ENCODE measurements at places on chromosomes 2 and 18.

GRCh38 chr2:201936817-201937216, 96.8 kb upstream of the FZD7 start:
- no peak for DNase-seq

- no peak for DNase-seq
Observed at GRCh38 chr2:136113209-136113971, 4.6 kb downstream of the CXCR4 start.

DNA sequence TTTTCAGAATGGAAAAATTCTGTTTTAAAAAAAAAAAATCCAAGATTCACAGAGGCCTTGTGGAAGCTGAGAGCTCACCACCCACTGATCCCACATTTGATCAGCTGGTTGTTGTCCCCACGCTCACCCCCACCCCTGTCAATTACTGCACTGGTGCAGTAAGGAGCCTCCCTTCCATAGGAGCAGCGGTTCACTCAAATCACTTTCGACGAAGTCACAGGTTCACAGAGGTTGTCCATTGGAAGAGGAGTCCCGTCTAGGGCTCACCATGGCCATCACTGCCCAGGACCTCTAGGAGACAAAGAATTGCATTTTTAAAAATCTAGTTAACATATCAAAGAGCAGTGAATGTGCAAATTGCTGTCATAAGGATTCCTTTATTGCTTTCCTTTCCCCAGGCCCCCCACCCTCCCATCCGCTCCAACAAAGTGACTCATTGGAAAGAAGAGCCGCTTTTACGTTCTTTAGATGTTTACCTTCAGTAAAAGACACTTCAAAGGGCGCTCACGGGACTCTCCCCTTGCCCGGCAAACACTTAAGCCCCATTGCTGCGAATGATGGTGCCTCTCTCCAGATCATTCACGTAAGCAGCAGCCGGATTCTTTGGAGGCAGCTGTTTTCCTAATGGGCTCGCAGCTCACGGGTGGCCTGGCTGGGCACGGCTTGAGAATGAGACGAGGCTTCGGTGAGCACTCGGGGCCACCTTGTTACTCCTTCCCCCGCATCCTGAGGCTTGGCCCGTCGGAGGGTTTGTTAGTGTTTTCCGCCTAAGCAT, 165.5 kb upstream of the SALL3 start:
- DNase-seq = no peak

DNA sequence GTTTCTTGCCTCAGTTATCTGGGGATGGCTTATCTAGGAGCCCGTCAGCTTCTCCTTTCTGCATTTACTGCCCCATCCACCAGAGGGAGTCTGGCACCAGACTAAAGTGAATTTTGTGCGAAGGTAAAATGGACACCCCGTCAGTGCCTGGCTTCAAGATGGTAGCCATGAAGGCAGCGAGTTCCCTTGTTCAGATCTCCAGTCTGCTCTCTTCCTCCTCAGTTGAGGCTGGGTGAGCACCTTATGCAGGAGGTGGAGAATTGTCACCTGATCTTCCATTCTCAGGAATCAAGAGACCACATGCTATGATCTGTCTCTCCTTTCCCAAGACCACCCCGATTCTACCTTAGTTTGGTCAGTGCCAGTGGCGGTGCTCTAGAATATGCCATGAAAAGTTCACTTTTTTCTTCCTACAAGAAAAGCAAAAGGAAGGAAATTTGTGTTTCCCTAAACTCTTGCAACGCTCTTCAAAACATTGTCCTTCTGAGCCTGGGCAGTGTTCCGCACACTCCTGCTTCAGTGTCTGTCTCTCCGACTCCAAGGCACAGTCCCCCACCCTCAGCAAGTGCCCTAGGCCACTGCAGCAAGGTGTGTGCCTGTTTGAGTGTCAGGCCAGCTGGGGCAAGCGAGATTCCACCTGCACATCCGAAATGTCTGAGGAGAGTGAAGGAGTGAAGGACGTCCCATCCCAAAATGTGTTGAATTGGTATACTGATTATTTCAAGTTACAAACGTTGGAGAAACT, 168.6 kb downstream of the SS18 start:
- no peak for DNase-seq

DNA sequence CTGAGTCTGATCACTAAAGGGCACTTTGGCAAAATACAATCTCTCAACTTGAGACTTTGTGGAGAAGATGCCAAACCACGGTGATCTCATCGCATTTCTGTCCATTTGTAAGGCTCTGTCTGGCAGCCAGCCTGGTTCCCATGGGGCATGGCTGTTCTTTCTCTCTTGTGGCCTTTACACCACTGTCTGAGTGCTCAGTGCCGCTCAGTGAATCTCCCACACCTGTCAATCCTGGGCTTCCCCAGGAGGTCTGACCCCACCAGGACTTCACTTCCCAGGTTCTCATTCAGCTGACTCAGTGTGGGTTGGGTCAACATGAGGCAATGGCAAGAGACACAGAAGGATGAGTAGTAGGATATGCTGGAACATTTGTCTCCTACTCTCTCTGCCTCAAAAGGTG, 96.8 kb upstream of the TRIB2 start:
- DNase-seq = no peak

GRCh38 chr18:46721331-46721730, 35.5 kb downstream of the ST8SIA5 start:
- no peak for DNase-seq

DNA sequence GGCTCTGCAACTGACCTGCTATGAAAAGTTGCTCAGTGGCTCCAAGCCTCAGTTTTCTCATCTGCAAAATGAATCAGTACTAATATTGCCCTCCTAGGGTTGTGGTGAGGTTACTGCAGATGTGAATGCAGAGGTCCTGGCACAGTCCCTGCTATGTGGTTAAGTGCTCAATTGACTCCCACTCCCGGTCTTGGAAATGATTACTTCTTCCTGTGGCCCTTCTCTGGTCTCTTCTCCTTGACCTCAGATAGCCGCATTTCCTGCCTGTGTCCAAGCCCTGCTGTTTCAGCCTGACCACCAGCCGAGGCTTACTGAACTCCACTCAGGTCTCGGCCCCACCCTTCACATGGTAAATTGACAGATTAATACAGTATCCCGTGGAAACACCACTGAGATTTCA, 26.3 kb downstream of the CNGA3 start:
- no peak for DNase-seq

DNA sequence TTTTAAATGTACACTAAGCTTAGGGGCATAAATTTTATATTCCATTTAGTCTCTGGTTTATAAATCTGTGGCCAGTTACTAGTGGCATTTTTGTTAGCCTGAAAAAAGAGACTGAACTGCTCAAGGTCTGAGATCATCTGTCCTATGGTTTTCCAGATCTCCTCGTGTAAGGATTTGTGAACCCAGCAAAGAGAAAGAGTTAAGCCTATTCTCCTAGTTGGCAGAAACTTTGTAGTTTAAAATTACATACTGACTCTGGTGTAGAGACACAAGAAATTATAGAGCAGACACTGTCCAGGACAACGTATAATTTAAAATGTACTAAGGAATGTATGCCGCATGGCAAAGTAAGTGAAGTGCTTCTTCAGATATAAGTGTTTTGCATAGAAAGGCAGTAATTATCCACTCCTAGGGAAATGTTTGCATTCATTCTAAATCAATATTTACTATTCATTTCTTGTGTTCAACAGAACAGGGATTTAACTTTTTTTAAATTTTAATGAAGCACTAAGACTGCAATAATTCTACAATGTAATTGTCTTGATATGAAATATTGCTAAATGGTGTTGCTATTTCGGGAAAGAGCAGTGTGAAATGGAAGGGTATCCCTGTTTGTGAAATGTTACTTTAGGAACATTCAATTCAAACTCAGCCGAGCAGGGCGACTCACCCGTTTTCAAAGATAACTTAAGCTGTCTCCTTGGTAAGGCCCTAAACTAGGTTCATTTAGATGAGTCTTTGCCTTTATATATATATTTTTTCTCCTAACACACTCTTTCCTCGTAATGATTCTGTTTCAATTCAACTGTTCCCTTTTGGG, 508.4 kb upstream of the ZEB2 start:
- no peak for DNase-seq

GRCh38 chr18:79942786-79943607, 8.5 kb downstream of the SLC66A2 start:
- no peak for DNase-seq

DNA sequence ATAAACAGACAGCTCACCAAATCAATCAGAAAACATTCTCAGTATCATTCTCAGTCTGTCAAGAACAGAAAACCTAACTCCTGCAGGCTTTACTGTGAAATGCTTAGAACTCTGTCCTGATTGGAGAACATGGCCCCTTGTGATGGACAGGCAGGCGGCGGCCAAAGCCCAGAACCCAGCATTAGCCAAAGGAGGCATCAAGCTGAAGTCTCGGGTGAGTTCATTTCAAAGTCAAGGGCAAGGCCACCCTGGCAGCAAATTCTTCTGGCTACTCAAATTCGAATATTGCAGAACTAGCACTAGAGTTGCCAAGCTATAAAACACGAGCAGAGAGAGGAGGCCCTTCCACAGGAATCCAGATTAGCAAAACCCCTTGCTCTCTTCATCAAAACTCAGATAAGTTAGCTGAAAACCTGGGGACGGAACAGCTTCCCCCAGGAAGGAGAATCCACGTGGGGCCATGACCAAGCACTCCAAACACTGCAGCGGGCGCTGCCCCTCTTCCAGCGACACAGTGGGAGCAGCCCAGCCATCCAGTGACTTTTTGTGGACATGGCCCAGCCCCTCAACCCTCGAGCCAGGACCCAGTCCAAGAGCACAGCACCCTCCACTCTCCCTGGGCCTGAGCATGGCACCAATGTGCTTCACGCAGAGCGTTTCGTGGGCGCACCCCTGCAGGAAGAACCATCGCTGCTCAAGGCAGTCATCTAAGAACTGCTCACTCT, 98.6 kb downstream of the HDAC4 start:
- no peak for DNase-seq

- no peak for DNase-seq
Observed at GRCh38 chr18:62420151-62420512, 95.0 kb downstream of the TNFRSF11A start.

- DNase-seq = no peak
Observed at GRCh38 chr2:169716938-169717690, 16.5 kb upstream of the KLHL23 start.

DNA sequence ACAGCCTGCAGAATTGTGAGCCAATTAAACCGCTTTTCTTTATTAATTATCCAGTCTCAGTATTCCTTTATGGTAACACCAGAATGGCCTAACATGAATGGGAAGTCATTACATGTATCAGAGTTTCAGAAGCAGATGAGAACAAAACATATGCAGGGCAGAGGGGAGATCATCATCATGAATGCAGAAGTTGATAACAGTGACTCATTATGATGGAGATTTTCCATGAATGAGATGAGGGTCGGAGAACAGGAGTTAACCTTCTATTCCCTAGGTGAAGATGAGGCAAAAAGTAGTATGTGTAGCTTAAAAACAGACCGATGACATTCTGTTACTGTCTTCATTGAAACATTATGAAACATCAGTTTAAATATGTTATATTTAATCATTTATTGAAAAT, 59.5 kb upstream of the PPM1B start:
- no peak for DNase-seq

DNA sequence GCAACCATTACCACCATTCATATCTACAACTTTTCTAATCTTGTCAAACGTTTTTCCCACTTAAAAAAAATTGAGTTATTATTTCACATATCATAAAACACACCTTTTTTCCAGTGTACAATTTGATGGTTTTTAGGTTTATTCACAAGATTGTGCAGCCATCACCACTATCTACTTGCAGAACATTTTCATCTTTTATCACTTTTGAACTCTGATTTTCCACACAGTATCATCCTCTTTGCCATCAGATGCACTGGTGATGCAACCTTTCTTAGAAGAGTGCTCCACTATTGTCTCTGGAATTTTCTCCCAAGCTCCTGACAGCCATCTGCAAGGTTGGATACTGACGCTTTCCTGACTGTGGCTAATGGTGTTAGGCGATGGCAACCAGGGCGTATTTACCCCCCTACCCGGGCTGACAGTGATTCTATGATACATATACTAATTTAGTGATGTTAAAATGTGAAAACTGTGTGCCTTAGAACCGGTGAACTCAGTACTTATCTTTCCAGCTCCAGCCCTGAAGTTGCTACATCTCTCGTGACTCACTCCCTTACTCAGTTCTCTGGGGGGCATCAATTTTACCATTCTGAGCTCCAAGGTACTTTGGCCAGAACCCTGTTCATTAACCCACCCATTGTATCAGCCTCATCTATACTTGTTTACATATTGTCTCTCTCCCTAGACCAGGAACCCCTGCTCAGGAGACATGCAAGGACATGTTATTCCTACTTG, 105.4 kb upstream of the SPRED2 start:
- no peak for DNase-seq

GRCh38 chr2:48070415-48070814, 164.1 kb upstream of the FBXO11 start:
- no peak for DNase-seq

GRCh38 chr18:59846814-59847490, 52.8 kb upstream of the PMAIP1 start:
- no peak for DNase-seq

- no peak for DNase-seq
Observed at GRCh38 chr2:10717628-10718027, 3.8 kb upstream of the ATP6V1C2 start.

- no peak for DNase-seq
Observed at GRCh38 chr2:212858496-212858895, 292.9 kb downstream of the IKZF2 start.

DNA sequence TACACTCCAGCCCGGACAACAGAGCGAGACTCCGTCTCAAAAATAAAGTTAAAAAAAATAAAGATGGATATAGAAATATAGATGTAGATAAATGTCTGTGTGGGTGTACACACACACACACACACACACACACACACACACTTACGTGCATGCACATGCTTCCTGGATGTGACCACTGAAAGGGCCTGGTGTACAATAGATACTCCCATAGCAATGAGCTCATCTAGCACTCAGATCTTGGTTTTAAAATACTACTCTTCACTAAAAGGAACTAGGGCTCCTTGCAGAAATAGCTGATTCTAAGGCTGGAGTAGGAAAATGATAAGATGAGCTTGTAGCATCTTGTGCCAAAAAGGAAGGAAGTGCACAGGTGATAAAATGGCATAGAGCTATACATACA, 39.1 kb downstream of the ROCK2 start:
- DNase-seq = no peak

- DNase-seq = peak; percentile 12
Observed at GRCh38 chr18:32040936-32041335, 22.3 kb downstream of the RNF125 start.

- no peak for DNase-seq
Observed at GRCh38 chr18:35324926-35325655, 19.1 kb downstream of the ZNF24 start.

GRCh38 chr18:48418539-48419276, 9.5 kb upstream of the ZBTB7C start:
- no peak for DNase-seq

DNA sequence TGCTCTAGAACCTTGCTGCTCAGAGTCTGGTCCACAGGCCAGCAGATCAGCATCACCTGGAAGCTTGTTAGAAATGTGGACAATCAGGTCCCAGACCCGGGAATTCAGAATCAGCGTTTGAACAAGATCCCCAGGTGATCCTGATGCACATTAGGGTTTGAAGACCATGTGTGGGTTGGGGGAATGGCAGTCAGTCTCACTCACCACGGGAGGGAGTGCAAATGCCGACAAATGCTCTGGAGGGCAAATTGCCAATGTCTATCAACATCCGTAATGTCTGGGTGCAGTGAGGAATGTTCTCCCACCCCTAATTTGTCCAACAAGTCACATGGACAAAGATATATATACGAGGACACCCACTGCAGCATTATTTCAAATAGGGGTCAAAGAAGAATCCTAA, 34.5 kb downstream of the INPP5D start:
- no peak for DNase-seq

Data from activated CD4-positive, CD25-positive, alpha-beta regulatory T cell (primary cell).